Chondrocyte (in vitro differentiated cells): ENCODE measurements at places on chromosomes 4 and X. TPM values are rescaled to one million over a fixed set of nuclear protein-coding genes. Genes with fewer than 3 reads are reported as not detected.

GRCh38 chr4:155079871-155080270 is 128.6 kb upstream of the NPY2R start:
- no peak for DNase-seq

SPACA5 gene
- not detected in 3 replicates for total RNA-seq

GRCh38 chr4:77028246-77028645 is 47.5 kb downstream of the CCNI start:
- no peak for DNase-seq

ITIH6 gene
- total RNA-seq: 0.08 to 0.15 TPM in 2 of 3 replicates, not detected in the other
